ENCODE measurements at places on chromosomes 3 and 15.

- DNase-seq, result no peak
These were observed 794.9 kb downstream of the NTRK3 start for GRCh38 chr15:87461631-87462030.

DNA sequence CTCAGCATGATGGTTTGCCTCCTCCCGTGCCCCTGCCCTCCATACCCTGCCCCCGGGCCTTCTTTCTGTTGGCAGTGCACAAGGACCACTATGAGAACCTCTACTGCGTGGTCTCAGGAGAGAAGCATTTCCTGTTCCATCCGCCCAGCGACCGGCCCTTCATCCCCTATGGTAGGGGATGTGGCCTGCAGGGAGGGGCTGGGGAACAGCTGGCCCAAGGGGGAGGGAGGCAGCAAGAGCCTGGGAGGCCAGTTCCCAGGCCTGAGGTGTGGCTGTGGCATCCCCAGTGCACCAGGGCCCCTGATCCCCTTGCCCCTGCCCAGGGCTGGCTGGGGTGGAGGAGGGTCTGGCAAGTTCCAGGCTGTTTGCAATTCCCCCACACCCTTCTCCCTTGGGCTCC lies 2.6 kb upstream of the PLA2G4B start:
- DNase-seq, result no peak

DNA sequence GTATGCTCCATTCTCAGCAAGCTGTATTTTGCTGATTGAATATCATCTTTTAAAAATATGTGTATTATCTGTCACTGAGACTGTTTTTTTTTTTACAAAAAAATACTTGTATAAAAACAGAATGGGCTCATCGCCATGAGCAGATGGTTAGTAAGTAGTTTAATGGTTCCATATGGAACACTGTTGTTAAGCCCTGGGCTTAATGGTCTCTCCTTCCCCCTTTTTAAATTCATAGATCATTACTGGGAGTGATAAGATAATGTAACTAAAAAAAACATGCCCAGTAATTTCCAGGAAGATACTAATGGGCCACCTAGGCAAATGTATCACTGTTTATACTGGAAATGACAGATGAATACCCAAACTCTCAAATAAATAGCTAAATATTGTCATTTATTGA lies 95.3 kb upstream of the TPRG1 start:
- peak; percentile 80 for DNase-seq

- DNase-seq, result no peak
These were observed 88.0 kb downstream of the SHQ1 start for GRCh38 chr3:72760225-72760624.

DNA sequence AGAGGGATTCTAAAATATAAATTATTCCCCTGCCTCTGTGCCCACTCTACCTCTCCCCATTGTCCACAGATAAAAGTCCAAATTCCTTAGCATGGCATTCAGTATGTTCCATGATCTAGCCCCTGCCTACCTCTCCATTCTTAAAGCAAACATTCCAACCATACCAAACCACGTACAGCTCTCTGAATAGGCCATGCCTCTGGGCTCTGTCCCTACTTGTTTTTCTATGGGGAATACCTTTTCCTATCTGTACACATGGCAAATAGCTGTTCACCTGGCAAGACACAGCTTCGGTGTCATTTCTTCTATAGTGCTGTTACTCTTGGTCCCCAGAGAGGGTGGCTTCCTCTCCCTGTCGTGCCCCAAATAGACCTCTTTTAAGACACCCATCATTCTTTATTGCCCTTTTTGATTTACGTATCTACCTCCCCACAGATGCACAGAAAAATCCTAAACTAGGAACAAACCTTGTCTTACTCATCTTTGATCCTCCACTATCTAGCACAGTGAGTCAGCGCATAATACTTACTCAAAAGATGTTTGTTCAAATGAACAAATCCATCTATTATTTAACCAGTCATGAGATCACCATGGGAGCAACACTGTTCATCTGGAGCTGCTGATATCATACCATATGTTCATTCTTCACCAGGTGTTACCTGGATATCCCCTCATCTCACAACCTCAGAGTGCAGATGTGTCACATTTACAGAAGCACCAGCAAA lies 329.8 kb downstream of the THSD4 start:
- DNase-seq, result no peak

Data from NCI-H69 (cell line).